ENCODE measurements at places on chromosomes 5 and 9.

DNA sequence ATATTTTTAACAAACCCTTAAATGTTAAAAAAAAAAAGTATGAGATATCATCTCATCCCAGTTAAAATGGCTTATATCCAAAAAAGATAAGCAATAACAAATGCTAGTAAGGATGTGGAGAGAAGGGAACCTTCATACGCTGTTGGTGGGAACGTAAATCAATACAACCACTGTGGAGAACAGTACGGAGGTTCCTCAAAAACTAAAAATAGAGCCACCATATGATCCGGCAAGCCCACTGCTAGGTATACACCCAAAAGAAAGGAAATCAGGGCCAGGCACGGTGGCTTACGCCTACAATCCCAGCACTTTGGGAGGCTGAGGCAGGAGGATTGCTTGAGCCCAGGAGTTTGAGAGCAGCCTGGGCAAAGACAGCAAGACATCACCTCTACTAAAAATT, 3.0 kb downstream of the MTMR12 start:
- DNase-seq, result no peak

GRCh38 chr5:167057665-167058064, 1233.8 kb upstream of the WWC1 start:
- DNase-seq, result no peak

DNA sequence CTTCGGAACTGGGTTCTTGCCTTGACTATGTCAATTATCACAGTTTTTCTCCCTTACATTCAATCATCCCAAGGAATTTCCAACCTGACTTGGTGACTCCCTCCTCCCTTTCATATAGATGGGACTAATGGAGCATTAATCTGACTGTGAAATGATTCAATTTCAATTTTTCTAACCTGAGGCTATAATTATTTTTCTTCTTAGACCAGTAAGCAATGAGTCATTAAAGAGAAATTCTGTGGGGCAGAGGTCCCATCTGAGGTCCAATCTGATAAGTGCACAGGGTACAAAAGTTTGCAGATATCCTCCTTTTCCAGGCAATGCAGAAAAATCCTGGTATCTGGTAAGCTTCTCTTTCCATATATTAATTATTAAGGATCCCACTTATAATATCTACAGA, 18.9 kb downstream of the PDE4D start:
- no peak for DNase-seq

GRCh38 chr5:1110307-1111240, 1.3 kb downstream of the SLC12A7 start:
- DNase-seq, result no peak

GRCh38 chr5:178940569-178941360, at the start of gene ZNF454:
ZNF454 (plus strand) TSS chr5:178941198; CDS start chr5:178942792, 1,594 bp downstream.
- DNase-seq, result no peak

DNA sequence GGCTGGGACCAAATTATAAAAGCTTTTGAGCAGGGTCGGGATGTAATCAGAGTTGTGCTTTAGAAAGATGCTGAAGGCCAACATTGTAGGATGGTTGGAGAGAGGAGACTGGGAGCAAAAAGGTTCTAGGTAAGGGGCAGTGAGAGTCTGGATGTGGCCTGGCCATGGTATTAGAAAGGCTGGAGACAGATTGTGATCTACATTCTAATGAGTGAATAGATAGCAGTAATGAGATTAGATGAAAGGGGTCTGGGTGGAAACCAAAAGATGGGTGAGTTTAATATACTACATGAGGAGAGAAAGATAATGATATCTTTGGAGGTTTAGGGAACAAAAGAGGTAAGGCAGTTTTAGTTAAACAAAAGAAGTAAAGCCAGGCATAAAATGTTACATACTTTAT, 88.8 kb upstream of the SH3GL2 start:
- no peak for DNase-seq

GRCh38 chr5:74510476-74511075, 130.0 kb downstream of the ENC1 start:
- no peak for DNase-seq

- DNase-seq, result no peak
Observed at GRCh38 chr5:92652756-92653155, 928.3 kb downstream of the NR2F1-AS1 start.

- no peak for DNase-seq
Observed at GRCh38 chr9:130124085-130124860, 47.9 kb upstream of the NCS1 start.

GRCh38 chr5:102753889-102754766, 977 bp upstream of the PAM start:
- DNase-seq, result peak; percentile 62

DNA sequence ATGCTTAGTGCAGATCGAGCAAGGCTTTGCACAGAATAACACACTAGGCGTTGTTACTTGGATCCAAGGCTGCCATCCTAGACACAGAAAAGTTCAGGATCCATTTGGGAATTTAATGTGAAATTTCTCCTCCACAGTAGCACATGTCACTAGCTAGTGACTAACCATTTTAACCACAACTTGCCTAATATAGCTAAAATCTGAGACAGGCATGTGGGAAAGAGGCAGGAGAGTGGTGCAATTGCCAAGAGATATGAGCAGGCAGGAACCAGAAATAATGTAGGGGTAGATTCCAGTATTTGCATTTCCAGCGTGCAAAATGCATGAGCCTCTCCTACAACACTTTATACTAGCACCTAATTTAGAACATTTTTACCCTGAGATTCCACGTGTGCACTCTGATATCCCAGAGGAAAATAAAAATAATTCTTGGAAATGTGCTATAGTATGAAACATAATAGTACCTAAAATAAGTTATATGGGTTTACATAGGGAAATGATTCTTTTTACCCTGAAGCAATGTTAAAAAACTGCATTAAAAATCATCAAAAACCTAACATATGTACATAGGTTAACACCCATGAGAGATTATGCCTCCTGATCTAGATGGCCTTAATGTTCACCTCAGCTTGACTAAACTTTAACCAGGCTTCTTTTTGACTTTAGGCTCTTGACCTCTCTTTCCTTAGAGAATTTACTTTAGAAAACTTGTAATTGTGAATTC, 1230.6 kb upstream of the NUDT12 start:
- no peak for DNase-seq

DNA sequence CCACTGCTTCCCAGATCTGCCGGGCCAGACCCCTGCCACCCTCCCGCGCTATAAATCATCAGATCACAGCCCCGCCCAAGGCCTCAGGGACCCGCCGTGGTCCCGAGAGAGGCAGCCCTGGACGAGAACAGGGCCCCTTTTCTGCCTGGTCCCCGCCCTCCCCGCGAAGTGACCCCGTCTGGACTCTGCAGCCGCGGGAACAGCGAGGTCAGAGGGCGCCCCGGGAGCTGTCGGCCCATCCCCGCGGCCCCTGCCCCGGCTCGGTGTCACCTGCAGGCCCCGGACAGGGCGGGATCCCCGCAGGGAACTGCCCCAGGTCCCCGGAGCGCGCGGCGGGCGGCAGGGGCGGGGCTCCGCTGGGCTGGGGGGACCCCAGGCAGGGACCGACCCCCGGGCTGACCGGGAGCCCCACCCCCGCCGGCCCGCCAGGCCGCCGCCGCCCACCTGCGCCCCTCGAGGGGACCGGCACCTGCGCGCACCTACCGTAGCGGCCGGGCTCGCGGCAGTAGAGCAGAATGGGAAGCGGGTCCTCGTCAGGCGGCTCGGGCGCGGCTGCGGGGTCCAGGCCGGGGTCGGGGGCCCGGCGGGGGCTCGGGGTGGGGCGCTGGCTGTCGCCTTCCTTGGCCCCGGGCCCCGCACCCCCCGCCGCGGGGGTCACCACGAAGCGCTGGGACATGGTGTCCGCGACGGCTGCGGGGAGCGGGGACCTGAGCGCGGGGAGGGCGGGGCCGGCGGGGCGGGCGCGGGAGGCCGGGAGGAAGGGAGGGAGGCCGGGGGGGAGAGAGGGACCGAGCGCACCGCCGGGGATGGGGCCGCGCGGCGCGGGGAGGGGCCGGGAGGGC, 43.5 kb upstream of the SLC12A7 start:
- DNase-seq, result no peak

- DNase-seq, result peak; percentile 39
Observed at GRCh38 chr5:143733665-143734455, 78.1 kb upstream of the HMHB1 start.

DNA sequence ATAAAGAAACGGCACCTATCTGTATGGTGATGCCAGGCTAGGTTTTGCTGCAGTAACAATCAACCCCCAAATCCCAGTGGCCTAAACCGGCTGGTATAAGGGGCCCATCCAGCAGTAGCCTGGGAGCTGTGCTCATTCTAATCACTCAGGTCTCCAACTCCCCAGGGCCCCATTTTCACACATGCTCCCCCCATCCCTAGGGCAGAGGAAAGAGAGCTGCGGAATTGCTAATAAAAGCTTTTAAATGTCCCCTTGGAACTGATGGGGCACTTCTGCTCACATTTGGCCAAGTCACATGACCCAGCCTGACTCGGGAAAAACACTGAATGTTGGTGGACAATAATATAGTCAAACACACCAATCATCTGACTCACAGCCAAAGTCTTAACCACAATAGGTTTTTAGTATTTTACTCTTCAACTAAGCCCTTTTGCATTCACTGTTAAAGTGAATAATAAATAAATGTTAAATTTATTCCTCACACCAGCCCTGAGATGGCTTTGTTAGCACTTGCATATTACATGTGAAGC, 1.6 kb downstream of the FBLL1 start:
- DNase-seq, result no peak

DNA sequence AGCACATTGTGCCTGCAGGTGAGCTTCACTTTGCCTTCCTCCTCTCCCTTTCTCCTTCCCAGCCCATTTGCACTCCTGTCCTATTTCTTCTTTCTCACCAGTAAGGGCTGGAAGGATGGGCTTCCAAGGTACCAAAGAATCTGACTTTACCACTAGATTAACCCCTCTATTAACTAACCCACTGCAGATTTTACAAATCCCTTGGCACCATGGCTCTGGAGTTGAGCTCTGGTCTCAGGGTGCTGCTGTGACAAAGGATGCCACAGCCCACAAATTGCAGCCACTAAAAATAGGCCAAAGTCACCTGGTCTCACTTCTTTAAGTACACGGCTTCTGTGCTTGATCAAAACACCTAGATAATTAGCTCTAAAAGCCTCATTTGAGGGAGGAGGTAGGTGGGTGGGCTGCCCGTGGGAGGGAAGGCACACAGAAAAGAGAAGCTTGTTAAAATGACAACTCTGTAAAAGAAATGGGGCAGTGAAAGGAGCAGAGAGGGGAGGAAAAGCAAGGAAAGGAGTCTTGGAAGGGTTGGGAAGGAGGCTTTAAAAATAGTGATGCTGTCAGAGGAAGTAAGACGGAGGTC, 327.4 kb downstream of the DRD1 start:
- DNase-seq, result no peak

- no peak for DNase-seq
Observed at GRCh38 chr5:78507531-78507930, 141.0 kb downstream of the LHFPL2 start.

DNA sequence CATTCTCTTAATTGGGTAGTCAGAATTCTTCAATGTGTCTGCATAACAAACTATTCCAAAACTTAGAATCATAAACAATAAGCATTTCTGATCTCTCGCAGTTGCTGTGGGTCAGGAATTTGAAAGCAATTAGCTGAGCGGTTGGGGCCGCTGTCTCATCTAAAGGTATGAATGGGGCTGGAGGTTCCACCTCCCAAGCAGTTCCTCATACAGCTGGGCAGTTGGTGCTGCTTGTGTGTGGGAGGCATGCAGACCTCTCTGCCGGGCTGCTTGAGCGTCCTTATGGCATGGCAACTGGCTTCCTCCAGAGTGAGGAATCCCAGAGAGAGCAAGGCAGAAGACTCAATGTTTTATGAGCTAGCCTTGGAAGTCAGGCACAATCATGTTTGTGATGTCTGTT, 30.2 kb upstream of the SEMA4D start:
- no peak for DNase-seq

DNA sequence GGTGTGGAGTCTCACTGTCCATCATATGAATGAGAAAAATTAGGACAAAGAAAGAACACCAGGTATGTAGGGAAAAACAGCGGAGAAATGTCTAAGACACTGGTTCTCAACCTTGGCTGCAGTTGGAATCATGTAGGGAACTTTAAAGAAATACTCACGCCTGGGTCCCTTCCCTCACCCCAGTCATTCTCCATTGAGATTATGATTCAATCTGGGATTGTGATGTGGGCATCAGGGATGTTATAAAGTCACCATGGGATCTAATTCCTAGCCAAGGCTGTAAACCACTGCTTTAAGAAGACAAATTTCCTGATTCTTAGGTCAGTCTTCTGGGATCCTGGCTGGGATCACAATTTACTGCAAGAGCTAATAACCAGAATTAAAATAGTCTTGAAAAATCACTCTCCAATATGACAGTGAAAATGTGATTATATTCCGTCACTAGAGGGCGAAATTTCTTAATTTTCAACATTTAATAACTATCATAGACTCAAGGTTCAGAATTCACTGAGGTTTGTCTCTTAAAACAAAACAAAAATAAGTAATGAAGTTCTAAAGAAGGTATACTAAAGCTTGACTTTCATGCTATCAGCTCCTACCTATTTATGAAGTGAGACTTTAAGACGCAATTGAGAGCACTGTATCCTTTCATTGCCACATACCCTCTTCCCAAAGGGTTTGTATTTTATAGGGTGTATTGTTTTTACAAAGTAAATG, 60.5 kb downstream of the GLDC start:
- no peak for DNase-seq

DNA sequence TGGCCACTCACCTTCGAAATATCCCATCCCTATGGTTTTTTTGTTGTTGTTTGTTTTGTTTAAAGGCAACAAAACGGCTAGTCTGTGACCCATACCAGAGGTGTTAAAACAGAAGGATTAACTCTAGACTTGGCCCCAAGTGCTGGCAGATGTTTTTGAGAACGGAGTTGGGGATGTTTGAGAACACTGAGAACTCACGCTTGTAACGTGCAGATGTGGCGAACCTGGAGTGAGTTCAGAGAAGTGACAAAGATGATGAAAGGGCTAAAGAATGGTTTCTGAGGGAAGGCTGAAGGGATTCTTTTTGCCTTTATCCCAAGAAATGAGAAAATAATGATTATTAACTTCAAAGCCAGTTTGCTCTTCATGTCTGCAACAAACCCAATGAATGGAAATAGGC, 286.5 kb downstream of the ZNF608 start:
- DNase-seq, result no peak

- DNase-seq, result peak; percentile 78
Observed at GRCh38 chr9:19934301-19934871, 145.5 kb upstream of the SLC24A2 start.

- no peak for DNase-seq
Observed at GRCh38 chr5:152456815-152457443, 51.9 kb upstream of the NMUR2 start.

GRCh38 chr5:135034963-135035677, 1.1 kb upstream of the PITX1 start:
- no peak for DNase-seq

DNA sequence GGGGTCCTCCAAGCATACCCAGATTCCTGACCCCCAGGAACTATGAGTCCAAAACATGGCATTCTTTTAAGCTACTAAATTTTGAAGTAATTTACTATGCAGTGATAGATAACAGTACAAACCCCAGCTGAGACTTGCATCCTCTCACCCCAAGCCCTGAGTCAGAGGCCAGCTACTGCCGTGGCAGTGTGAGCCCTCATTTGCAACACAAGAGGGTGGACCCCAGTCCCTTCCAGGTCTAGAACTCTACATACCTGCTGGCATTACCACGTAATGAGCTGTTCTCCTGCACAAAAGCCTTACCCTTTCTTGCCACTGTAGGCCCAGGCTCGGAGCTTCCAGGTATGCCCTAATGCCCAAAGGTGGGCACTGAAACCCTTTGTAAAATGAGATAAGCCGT, 108.6 kb upstream of the ERCC6L2 start:
- peak; percentile 66 for DNase-seq
